ENCODE measurements at places on chromosomes 5 and 9.

DNA sequence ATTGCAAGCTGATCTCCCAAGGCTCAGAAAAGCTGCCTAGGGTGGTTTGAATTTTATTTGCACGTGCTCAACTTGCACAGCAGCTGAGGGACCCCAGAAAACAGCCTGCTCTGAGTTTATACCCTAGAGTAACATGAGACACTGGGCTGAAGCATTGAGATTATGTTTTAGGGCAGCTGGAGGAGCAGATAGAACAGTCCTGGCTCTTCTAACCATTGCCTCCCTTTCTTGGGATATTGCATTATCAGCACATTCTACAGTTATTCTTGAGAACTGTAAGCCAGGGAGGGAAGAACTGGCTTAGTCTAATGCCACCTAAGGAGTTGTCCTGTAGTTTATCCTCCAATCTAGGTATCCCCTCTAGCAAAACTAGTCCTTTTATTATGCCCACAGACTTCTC, 10.3 kb downstream of the SMC2 start:
- DNase-seq = no peak

DNA sequence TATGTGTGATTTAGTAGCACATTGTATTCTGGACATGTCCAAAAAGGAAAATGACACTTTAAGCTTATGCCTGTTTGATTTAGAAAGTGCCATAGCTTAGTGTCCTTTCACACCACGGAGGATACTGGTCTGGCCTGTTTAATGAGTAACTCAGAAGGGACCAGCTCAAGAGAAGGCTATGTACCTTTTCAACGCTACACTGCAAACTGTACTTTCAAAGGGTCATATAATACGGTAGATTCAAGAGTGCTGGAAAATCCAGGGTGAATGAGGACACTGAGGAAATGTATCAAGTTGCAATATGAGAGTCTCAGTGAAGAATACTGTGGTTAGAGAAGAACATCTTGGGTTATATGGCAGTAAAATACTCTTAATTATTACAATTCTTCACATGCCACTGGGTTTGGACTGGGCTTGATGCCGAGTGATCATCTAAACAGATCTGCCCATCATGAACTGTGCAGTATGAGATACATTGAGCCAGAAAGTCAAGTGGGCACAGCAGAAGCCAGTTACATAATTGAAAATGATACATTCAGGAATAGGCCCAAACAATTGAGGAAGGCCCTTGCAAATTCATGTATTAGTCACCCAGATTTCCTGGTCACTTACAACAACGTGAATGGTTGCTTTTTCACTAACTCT, 1211.5 kb upstream of the CDH9 start:
- DNase-seq = no peak

DNA sequence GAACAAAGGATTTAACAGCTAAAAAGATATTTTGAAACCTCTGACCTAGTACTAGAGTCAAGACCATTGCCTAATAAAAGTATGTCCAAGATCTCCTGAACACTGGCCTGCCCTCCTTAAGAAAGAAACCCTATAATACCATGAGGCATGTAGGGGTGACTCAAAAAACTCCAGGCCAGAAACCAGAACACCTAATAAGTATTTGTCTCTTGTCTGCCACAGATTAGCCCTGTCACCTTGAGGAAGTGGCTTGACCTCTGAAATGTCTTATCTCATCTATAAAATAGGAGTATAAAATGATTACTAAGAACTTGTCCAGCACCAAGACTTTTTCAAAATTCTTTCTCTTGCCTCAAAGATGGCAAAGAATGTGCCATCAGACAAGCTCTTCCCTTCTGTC, 125.5 kb upstream of the RASGRF2 start:
- DNase-seq = peak; percentile 2

DNA sequence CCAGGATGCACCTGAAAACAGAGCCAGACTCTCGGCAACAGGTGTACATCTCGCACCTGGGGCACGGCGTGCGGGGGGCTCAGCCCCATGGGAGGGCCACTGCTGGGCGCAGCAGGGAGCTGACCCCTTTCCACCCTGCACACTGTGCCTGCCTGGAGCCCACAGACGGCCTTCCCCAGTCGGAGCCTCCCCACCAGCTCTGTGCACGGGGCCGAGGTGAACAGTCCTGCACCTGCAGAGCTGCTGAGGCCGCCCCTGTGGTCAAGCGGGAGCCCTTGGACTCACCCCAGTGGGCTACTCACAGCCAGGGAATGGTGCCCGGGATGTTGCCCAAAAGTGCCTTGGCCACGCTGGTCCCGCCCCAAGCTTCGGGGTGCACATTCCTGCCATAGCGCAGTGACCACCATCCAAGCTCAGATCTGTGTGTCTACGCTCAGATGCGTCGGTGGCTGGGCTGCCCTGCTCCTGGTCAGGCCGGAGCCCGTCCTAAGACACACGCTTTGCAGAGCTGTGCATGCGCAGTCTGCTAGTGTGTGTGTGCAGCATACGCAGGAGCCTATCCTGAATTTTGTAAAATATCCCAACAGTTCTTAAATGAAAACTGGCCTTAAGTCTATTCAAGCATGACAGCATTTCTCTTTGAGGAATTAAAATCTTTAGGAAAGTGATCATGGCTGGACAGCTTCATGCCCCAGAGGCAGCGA, 8.4 kb upstream of the EXOC3 start:
- DNase-seq = no peak

- no peak for DNase-seq
Observed at GRCh38 chr5:179614745-179615144, 8.7 kb downstream of the HNRNPH1 start.

- peak; percentile 96 for DNase-seq
Observed at GRCh38 chr5:39755986-39756385, 331.2 kb upstream of the DAB2 start.

- DNase-seq = peak; percentile 76
Observed at GRCh38 chr5:141349917-141350619, at the start of gene PCDHGB1. PCDHGB1 (plus strand) TSS chr5:141350099; CDS start chr5:141350261, 162 bp downstream.

- DNase-seq = peak; percentile 99
Observed at GRCh38 chr5:136053336-136054141, 24.8 kb downstream of the TGFBI start.

- DNase-seq = no peak
Observed at GRCh38 chr5:141960018-141960417, 2.0 kb upstream of the PCDH12 start.
